ENCODE measurements at places on chromosomes 5 and 9.

DNA sequence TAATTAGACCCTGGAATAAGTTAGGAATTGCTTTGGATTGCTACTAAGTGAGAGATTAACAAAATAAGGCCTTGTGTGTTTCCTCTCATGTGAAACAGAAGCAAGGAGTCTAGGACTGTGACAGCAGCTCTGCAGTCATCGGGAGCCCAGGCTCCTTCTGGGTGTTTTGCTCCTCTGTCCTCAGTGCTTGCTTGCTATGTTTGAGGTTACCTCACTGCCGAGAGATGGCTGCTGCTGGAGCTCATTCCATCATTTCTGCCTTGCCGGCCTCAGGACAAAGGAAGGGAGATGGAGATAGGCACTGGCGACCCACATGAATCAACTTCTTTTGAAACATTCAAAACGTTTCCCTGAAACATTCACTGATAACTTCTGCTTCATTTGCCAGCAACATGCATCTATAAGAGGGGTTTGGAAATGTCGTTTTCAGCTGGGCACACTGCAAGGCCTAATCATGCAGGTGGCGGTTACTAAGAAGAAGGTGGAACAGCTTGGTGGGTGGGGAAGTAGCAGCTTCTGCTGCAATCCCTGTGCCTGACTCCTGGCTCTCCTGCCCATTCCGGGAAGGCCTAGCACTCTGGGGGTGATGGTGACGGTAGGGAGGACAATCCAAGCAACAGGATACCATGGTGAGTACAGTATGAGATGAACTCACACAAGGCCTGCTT, 77.2 kb upstream of the CD180 start:
- DNase-seq, result no peak

- no peak for DNase-seq
Measured at GRCh38 chr5:31963358-31964006, 210.6 kb downstream of the GOLPH3 start.

GRCh38 chr9:126838895-126839294, 21.5 kb upstream of the ZBTB34 start:
- no peak for DNase-seq

- DNase-seq, result peak; percentile 59
Measured at GRCh38 chr5:132365213-132365612, 4.3 kb upstream of the SLC22A5 start.

- no peak for DNase-seq
Measured at GRCh38 chr5:132666310-132667123, 7.3 kb upstream of the IL4 start.

GRCh38 chr5:151691706-151692105, 5.0 kb upstream of the SPARC start:
- DNase-seq, result no peak

DNA sequence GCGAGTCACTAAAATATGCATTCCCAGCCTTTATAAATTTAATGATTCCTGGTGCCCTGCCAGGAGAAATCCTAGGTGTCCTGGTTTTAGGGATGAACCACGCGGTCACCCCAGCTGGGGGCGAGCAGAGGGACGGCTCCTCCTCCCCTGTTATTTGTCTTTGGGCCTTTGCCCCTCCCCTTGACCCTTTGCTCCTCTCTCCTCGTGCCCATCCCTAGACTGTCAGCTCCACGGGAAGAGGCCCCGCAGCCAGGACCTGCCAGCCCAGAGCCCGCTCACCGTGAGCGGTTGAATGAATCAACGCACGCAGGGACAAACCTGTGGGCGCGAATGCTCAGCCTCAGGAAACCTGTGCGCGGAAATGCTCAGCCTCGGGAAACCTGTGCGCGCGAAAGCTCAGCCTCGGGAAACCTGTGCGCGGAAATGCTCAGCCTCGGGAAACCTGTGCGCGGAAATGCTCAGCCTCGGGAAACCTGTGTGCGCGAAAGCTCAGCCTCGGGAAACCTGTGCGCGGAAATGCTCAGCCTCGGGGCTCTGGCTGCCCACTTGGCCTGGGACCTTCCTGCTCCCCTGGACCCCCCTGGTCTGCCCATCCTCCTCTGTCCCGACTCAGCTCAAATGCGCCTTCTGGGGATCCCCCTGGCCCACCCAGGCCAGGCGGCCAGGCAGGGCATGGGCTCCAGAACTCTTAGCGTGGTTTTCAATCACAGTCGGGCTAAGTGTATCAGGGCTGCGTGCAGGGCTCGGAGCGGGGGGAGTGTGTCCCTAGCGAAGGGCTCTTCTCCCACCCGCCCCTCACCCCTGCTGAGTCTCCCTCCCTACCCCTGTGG, 140.5 kb upstream of the COL5A1 start:
- DNase-seq, result no peak

DNA sequence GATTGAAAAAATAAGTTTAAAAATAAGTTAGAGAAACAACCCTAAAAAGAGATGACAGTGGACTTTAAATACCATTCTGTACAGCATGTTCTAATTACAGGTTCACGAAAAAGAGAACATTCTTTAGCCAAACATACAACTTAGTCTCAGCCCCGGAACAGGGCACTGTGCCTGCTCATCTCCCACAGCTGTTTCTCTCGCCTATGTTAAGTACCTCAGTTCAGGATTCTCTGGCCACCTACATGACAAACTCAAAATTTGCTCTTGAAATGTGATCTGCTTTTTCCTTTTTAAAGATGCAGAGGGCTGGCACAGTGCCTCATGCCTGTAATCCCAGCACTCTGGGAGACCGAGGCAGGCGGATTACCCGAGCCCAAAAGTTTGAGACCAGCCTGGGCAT, 52.3 kb downstream of the MYO10 start:
- no peak for DNase-seq

DNA sequence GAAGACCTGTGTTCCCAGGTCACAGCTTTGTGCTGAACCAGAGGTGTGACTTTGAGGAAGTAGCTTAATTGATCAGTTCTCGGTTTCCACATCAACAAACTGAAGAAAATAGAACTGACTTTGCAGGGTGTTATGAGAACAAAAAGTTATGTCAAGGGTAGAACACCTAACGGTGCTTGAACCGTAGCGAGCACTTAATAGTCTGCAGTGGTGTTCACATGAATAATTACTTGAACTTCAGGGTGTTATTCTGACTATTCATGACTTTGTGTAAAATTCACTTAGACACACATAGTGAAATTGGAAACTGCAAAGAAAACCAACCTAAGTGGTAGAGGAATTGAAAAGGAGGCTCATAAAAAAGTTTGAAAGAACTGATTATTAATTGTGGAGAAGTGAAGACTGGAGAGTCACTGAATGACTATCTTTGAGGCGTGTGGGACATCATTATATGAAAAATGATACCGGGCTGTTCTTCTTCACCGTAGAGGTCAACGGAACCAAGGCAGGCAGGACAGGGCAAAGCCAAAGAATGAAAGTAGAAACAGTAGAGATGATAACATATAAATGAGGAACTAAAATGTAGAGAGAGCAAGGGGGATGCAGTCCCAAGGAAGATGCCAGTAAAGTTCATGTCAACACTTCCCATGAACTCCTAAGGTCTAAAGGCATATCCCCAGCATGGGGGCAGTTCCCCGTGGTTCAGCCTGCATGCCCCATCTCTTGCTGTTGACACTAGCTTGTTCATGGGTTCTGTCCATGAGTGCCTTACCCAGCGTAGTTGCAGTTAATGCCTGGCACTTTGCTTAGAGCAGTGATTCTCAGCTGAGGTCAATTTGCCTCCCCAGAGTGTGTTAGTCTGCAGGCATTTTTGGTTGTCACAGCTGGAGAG, 118.7 kb downstream of the ZNF462 start:
- no peak for DNase-seq

DNA sequence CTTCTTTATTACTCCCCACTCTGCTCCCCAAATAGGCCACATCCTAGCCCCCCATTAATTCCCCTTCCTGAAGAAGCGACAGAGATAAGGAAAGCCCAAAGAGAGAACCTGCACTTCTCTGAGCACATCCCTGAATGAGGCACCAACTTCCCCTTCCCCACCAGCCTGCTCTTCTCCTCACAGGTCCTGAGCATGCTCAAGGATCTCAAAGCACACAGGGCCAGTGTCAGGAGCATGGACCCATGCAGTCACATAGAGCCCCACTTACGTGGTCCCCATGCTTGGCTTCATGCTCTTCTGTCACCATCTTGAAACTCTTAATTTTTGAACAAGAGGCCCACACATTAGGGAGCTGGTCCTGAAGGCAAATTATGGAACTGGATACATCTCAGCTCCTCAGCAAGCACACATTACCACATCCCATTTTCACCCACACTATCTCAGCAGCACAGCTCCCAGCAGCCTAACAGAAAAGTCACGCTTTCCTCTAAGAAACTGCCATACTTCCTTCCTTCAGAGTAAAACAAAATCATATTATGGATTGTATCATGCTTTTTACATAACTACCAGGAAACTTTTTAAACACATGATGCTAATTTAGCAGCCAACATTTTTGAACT, 99.8 kb downstream of the NFIB start:
- no peak for DNase-seq

DNA sequence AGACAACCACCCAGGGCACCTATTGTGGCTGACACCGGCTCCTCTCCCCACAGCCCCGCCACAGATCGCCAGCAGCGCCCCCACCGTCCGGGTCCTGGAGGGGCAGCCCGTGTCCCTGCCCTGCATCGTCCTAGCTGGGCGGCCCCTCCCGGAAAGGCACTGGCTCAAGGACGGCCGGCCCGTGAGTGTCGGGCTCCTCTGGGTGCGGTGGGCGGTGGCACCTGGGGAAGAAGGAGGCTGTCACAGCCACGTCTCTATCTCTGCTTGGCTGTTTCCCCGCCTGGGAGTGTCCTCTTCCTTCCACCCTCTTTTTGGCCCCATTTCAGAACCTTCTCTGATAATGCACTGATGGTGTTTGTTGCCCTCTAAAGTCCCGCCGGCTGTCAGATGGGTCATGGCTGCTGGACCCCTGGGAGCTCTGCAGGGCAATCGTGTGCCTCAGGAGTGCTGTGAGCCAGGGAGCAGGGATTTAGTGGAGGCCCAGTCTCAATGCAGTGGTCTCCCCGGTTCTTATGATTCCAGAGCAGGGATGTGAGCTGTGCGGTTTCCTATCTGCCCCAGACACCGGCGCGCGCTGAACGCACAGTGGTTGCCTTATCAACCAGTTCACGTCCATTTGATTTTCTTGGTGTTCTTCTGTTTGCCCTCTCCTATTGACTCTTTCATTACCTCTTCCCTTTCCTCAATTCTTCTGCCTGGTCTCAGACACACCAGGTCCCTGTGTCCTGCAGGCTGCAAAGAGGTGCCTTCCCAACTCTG, 55.3 kb downstream of the HMCN2 start:
- DNase-seq, result no peak

- no peak for DNase-seq
Measured at GRCh38 chr5:90640484-90641059, 82.0 kb downstream of the ADGRV1 start.

DNA sequence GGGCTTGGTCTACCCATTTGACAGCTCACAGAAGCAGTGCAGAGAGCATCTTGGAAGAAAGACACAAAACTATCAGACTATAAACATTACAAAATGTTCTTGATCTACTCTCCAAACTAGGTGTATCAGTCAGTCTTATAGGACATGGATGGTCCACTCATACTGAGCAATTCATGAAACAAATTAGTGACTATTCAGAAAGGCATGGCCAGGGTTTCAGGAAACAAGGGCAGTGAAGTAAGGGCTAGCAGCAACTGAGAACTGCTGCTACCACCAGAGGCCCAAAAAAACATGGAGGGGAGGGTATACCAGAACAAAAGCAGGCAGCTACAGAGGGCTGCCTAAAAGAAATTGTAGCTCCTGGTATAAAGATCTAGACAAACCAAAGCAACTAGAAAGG, 287.0 kb downstream of the PIK3R1 start:
- no peak for DNase-seq

GRCh38 chr5:79471556-79471955, 42.4 kb downstream of the HOMER1 start:
- no peak for DNase-seq

DNA sequence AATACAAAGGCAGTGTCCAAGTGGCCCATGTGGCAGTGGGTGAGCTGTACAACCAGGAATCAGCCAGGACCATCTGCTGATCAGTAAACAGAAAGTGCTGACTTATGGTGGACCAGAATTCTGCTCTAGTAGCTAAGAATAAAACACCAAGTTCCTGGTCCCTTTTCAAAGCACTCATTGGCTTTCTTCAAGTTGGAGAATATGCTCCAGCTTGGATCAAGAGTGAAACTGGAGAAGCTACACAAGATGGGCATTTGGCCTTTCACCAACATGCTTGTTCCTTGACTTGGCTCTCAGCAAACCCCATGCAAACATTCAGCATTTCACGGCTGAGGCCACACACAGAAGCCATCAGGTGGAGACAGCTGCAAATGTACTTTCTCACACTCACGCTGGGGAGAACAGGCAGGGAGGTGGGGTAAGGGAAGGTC, 32.1 kb downstream of the MARCHF3 start:
- no peak for DNase-seq

DNA sequence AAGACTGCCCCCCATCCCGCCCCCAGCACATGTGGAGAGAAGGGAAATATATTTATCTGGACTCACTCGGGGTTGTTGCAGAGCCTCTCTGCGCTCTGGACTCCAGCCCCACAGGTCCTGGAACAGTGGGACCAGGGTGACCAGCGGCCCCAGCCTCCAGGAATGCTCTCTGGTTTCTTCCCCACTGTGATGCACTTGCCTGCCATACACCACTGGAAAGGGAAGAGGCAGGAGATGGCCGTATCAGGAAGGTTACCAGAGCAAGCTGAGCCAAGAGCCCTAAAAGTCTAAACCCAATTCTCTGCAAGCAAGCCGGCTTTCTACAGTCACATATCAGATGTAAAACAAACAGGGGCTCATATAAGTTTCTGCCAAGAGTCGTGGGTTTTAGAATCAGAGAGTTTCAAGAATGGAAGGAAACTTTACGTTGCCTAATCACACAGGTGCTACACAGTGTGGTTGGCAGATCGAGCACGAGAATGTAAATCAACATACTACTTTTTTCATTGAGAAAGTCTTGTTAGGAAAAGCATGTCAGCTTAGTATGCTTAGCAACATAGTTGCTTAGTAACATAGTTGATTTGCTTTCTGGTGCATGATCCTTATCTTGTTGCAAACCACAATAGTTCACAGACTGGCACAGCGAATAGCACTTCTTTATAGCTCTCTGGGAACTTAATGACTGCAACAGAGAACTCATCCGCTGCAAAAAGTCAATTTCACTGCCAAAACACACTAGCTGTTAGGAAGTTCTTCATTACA, 201.2 kb downstream of the TARS1 start:
- DNase-seq, result no peak

DNA sequence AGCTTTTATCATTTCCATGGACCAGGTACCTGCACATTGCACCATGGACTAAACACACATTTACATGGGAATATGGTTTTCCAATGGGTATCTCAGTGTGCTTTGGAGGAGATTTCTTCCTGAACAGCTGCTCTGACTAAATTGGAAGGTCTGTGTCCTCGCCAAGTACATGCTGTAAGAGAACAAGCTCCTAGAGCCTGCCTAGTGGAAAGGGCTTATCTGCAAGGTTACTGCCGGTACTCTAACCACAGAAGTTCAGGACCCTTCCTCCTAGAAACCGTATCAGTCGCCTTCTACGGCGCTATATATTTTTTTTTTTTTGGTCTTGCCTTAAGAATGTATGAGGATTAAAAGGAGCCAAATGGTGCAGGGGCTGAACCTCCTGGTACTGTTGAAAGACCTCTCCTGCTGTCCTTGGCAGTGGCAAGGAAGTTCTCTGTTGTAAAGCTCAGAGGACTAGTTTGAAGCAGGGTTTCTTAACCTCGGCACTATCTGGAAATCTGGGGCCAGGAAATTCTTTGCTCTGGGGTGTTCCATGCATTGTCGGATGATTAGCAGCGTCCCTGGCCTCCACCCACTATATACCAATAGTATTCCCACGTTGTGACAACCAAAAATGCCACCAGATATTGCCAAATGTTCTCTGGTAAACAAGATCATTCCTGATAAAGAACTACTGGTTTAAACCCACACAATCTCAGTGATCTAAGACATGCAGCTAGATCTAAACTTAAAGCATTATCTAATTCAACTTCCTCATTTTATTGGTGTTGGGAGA, 107.4 kb downstream of the FBXO38 start:
- no peak for DNase-seq

Data from HCT116 (cell line).